ENCODE measurements at places on chromosomes 13 and 19. TPM values are rescaled to one million over a fixed set of nuclear protein-coding genes. Genes with fewer than 3 reads are reported as not detected.

GRCh38 chr19:50003810-50004419 lies 21.3 kb downstream of the VRK3 start:
- DNase-seq = peak; percentile 99

- no peak for DNase-seq
These were observed 110.4 kb upstream of the MBNL2 start for GRCh38 chr13:97111756-97112155.

DNA sequence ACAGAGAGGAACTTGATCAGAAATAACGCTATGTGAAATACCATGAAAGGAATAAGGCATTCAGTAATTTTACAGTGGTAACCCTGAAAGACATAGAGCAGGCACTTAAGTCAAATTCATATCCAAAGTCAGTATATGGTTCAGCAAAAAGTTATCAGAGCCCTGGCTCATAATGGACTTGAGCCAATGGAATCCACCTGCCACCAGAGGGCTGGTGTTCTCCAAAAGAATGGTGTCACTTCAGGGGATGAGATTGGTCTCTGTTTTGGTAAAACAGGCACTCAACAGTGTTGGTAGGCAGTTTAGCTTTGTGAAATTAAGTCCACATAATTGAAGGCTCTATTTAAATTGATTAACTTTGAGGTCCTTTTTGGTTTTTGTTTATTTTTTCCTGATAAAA lies 93.9 kb downstream of the LIG4 start:
- no peak for DNase-seq

PRKCG gene
- not detected for total RNA-seq

Measured in M059J (cell line).